ENCODE measurements at places on chromosomes 16 and 17. TPM values are rescaled to one million over a fixed set of nuclear protein-coding genes. Genes with fewer than 3 reads are reported as not detected.

Gene TAT
- total RNA-seq = not detected

Gene LGALS9C
- total RNA-seq = not detected

Gene C17orf67
- 2.4 TPM for total RNA-seq

Gene HS3ST3A1
- 0.26 TPM for total RNA-seq

Gene HBA1
- total RNA-seq = 0.91 TPM

Gene SCIMP
- total RNA-seq = not detected

Gene CCDC154
- total RNA-seq = 0.52 TPM

Gene CHST5
- 0.03 TPM for total RNA-seq

Gene ZNF319
- total RNA-seq = 14.0 TPM

Gene CCL4
- not detected for total RNA-seq

Gene NUPR1
- 15.2 TPM for total RNA-seq

Gene DNAH9
- not detected for total RNA-seq

Gene KRT40
- total RNA-seq = not detected

Gene EIF3C
- 358 TPM for total RNA-seq

Gene TBC1D26
- total RNA-seq = not detected

Gene EIF4A3
- 187 TPM for total RNA-seq

Gene GINS2
- 31.6 TPM for total RNA-seq

Gene FBXL16
- total RNA-seq = 2.6 TPM

Gene CCL13
- not detected for total RNA-seq

Gene SULT1A2
- total RNA-seq = not detected

Gene PRAC1
- not detected for total RNA-seq

Gene PIGW
- total RNA-seq = 25.2 TPM
